Chondrocyte (in vitro differentiated cells): ENCODE measurements at places on chromosomes 3 and 15. TPM values are rescaled to one million over a fixed set of nuclear protein-coding genes. Genes with fewer than 3 reads are reported as not detected.

The GPR27 gene
- 3.5 to 5.8 TPM (median 5.5 TPM) in 3 replicates for total RNA-seq

The HTR3E gene
- not detected in 3 replicates for total RNA-seq

The FBXL2 gene
- 22.2 to 25.2 TPM (median 24.4 TPM) in 3 replicates for total RNA-seq

The GPR15 gene
- not detected in 3 replicates for total RNA-seq

The C2CD4A gene
- 0.10 TPM in 1 of 3 replicates, not detected in the others for total RNA-seq

- no peak for DNase-seq
Observed at GRCh38 chr3:172846103-172846561, 95.6 kb downstream of the ECT2 start.

DNA sequence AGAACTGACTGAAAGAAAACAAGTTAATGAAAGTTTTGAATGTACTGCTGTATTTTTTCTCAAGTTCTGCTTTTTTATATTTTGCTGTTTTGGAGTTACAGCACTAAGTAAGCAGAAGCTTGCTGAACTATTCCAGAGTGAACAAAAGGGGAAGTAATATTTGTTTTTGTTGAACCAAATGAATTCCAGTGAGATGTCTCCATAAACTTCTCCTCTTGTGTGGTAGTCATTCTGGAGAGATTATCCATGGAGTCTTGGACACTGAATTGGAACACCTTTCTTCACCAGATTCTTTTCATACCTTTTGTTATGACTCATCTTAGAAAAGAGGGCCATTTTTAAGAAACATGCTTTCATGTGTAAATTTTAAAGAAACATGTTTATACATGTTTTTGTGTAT, 8.8 kb downstream of the ANKUB1 start:
- DNase-seq = no peak

DNA sequence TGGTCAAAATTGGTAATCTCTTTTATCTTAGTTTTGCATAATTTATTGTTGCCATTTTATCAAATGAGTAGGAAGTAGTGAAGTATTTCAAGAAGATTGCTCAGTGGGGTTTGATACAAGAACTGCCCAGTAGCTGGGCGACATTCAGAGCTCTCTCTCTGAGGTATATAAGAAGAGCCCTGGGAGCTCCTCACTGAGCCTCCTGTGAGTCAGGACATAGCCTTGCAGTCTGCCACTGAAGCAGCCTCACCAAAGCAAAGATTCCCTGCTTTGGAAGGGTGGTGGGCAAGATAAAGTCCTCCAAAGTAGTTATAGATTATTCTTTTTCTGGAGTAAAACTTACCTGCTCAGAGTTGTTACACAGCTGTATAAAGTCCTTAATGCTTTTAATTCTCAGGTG, 26.1 kb downstream of the SKIL start:
- DNase-seq = no peak
